ENCODE measurements at places on chromosomes 2 and 18.

- DNase-seq, result no peak
Observed at GRCh38 chr2:210795506-210795905, 239.1 kb downstream of the CPS1 start.

DNA sequence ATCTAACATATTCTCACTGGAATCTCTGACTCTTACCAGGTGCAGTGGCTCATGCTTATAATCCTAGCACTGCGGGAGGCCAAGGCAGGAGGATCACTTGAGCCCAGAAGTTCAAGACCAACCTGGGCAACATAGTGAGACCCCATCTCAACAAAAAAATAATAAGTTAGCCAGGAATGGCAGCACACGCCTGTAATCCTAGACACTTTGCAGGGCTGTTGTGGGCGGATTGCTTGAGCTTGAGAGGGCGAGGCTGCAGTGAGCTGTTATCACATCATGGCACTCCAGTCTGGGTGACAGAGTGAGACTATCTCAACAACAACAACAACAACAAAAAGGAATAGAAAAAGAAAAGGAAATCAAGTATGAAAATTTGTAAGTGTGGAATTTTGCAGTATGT lies 306.5 kb upstream of the CYP26B1 start:
- DNase-seq, result no peak

DNA sequence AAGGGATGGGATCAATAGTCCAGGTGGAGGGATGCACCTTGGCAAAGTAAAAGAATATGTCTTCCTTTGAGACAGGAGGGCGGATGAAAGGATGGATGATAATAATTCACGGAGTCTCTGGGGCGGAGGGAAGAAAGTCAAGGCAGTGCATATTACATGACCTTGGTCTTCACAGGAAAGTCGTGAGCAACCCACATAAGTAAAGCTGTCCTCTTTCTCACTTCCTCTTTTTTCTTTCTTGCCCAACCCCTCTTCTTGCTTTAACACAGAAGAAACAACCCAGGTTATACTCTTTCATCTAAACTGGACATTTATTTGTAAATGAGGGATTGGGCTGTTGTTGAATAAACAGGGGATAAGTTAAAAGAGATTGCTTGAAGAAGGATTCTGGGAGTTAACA lies 168.7 kb upstream of the SKOR2 start:
- no peak for DNase-seq

DNA sequence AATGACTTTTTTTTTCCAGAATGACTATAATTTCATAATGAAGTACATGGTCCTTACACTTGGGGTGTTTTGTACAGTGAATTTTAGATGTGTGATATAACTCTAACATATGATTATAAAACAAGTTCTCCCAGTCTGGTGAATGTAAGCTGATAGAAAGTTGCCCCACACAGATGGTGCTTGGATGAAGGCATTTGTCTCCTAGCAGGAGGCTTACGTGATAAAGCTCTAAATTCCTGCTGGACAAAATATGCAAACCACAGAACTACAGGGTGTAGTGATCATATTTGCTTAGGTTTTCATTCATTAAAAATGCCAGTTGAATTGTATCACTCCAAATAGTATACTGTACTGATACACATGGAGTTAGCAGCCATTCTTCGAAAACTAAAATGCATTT lies 85.5 kb downstream of the DSC3 start:
- DNase-seq, result no peak

GRCh38 chr2:62114564-62114963 lies 81.4 kb upstream of the B3GNT2 start:
- DNase-seq, result no peak

DNA sequence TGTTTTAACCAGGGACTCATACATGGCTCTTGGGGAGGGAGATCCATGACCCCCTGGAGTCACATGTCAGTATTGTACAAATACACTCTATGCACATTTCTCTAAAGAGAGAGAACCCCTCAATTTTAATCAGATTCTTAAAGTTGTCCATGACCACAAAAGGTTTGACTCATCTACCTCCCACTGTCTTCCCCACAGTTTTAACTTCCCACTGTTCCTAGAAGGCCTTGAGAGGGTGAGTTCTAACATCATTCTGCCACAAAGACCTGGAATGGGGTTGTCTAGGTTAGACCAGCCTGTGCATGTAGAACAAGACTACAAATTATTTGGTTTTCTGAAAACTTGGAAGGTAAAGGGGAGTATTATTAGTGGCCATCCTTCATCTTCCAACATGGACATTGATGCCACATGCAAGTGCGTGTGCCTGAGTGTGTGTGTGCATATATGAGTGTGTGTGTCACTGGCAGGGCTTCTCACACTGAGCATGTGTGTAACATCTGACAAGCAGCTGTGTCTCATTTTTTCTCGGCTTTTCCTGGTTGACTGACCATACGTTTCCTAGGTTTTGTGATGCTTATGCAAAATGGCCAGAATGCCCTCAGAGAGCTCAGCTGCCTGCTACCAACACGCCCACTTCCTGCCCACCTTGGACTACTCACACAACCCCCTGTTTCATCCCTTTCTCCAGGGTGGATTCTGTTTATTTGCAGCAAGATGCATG lies 94.6 kb upstream of the LGALSL start:
- DNase-seq, result no peak

DNA sequence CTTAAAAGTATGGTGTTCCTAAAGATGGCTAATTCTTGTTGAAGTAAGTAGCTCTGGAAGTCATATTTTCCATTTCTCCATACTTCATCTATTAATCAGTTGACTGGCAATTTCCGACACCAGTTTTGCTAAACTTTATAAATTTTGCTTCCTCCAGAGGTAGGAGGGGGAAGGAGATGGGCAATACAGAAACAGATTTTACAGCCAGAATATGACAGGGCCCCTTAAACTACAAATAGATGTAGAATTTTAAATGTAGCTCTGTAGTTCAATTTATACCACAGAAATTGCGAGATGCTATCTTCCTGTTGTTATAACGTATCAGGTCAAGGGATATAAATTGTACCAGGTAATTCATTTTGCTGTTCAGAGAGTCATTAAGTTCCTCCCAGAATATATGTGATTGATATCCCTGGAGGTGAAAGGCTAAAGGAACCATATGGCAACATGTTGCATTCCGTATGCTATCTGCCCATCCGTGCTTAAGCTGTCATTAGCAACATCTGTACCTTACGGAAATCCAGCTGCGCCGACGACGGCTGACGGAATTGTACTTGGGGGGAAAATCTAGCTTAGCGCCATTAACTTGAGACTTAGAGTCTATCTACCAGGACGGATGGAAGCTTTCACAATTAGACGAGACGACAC lies 8.4 kb upstream of the NR4A2 start:
- DNase-seq, result no peak

DNA sequence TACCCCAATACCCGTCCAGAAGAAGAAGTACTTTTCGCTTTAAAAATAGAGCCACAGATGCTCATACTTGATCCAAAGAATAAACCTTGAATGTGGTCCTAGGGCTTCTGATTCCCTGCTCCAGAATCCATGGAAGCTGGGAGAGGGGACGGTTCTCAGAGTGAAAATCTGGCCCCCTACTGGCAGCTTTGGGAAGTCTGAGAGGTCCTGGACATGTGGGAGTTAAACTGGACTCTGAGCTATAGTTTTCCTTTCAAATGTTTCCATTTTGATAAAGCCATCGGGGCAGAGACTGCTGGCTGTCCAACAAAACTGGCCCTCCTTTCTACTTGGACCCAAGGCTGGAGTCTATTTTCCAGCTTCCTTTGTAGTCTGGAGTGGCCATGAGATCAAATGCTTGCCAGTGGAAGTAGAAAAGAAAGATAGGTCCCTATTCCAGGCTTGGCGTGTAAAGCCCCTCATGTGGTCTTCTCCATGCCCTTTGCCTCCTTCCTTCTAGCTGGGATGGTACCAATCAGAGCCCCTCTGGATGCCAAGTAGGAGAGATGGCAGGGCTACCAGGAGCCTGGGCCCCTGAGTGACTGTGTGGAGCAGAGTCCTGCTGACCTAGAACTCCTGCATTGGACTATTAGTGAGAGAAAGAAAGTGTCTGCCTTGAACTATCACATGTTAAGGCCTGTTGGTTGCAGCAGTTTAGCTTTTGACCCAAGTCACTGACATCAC lies 37.7 kb upstream of the TBC1D8 start:
- DNase-seq, result no peak

GRCh38 chr18:53747210-53747609 lies 477.3 kb downstream of the MBD2 start:
- no peak for DNase-seq

- peak; percentile 48 for DNase-seq
Observed at GRCh38 chr2:136378712-136379595, 261.0 kb upstream of the CXCR4 start.

GRCh38 chr2:10036095-10036884 lies 7.1 kb upstream of the KLF11 start:
- no peak for DNase-seq

GRCh38 chr2:10475811-10476660 lies 27.9 kb upstream of the ODC1 start:
- no peak for DNase-seq
